Esophagus mucosa (tissue), 1 donor: ENCODE measurements at places on chromosomes 16 and 17. TPM values are rescaled to one million over a fixed set of nuclear protein-coding genes. Genes with fewer than 3 reads are reported as not detected.
A peak's percentile ranks its signal among the peaks of the same experiment; 100 is the strongest.

GRCh38 chr16:81693744-81694303 lies 85.3 kb upstream of the PLCG2 start:
- no peak for ATAC-seq

DNA sequence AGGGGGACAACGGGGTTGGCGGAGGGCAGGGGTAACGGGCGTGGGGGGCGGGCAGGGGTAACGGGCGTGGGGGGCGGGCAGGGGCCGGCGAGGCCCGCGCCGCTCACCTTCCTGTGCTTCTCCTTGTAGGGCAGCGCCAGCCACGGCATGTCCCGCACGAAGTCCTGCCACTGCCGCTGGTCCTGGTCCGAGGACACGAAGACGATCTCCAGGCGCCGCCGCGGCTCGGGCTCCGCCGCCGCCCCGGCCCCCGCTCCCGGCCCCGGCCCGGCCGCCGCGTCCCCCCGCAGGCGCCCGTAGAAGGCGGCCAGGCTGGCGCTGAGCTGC lies 401 bp downstream of the NXN start:
- no peak for ATAC-seq

GRCh38 chr17:50087246-50087911 lies 7.8 kb upstream of the PDK2 start:
- ATAC-seq: peak; percentile 80

DNA sequence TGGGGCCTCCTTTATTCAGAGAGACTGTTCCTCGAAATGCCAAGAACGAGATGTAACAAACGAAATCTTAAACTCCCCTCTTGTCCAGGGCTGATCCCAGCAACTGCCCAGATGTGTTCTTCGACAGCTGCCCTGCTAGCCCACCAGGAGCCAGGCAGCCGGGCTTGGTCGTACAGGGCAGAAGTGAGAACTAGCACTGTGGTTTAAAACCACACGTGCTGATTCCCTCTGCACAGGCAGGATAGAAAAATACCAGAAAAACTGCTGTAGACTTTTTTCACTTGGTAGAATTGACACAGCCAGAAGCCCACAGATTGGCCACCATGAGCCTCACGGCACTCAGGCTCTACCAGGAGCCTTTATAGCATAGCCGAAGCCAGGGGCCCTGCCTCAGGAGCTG lies 33.1 kb downstream of the PLD6 start:
- no peak for ATAC-seq

DNA sequence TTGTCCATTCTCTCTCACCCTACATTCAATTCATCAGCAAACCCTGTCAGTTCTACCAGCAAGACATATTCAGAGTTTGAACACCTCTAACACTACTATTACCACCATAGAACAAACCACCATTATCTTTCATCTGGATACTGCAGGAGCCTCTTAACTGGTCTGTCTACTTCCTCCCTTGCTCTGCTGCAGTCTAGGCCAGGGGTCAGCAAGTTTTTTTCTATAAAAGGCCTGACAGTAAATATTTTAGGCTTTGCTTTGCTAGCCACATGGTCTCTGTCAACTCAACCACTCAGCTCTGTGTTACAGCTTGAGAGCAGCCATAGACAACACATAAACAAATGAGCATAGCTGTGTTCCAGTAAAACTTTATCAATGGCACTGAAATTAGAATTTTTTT lies 13.8 kb downstream of the KCTD19 start:
- ATAC-seq: no peak

DNA sequence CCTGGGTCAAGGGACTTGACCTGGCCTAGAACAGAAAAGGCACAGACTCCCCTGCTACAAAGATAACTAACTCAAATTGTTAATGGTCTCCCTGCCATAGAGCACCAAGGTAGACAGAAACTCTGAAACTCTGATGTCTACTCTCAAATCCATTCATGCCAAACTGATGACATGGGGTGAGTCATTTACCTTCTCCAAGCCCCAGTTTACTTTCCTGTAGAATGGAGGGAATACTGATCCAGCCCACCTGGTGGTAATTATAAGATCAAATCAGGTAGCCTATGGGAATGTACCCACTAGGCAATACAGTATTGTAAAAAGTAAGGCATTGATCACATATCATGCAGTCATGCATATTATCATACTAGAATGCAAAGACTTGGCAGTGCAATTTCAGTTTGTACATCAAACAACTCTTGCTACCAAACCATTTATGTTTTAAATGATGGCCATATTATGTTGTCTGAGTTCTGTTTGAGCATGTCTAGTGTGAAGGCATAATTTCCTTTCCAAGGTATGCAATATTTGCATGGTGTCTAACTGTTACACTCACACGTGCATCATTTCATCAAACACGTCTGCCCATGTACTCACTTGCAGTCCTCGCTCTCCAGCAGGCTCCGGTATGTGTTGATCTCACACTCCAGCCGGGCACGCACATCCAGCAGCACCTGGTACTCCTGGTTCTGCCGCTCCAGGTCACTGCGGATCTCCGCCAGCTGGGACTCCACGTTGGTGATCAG lies 3.0 kb downstream of the KRT31 start:
- peak; percentile 84 for ATAC-seq

DNA sequence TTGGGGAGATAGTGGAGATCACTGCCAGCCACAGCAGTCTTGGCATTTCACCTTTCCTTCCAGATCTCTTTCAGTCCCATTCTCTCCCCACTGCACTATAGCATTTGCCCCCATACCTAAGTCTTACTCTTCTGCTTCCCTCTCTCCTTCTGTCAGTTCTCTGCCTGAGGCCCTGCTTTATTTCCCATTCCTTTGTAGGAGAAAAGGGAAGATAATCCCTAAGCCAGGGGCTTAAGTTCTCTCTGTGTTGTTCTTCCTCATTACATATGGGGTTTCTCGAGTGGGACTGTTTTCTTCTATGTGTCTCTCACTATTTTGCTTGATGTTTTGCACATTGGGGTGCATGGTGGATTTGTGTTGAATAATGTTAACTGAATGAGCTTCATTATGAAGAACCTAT lies 6.4 kb downstream of the KDM6B start:
- ATAC-seq: no peak

DNA sequence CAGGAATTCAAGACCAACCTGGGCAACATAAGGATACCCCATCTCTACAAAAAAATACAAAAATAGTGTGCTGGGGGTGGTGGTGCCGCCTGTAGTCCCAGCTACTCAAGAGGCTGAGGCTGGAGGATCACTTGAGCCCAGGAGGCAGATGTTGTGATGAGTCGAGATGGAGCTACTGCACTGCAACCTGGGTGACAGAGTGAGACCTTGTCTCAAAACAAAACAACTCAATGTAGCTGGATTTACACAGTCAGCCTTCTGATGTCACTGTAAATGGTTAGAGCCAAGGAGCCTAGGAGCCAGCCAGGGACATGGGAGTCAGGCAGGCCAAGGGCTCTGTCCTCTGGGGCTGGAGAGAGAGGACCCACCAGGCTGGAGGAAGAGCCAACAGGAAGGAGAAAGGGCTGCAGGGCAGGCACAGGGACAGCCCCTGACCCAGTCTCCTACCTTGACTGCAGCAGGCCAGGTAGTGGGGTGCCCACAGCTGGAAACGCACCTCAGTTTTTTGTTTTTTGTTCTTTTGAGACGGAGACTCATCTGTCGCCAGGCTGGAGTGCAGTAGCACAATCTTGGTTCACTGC lies 8.4 kb downstream of the CDIPT start:
- ATAC-seq: no peak

TBC1D3E gene
- not detected for total RNA-seq

WNT3 gene
- total RNA-seq: 5.9 TPM

GAST gene
- total RNA-seq: not detected

TP53TG3 gene
- total RNA-seq: not detected

TMC7 gene
- 0.72 TPM for total RNA-seq

CPSF4L gene
- total RNA-seq: not detected

VMO1 gene
- total RNA-seq: 2.3 TPM

IKZF3 gene
- total RNA-seq: 1.1 TPM

ZNF423 gene
- 0.72 TPM for total RNA-seq

TEX14 gene
- 0.24 TPM for total RNA-seq
